IMR-90 (cell line): ENCODE measurements at places on chromosomes 13 and 19. TPM values are rescaled to one million over a fixed set of nuclear protein-coding genes. Genes with fewer than 3 reads are reported as not detected.

DNA sequence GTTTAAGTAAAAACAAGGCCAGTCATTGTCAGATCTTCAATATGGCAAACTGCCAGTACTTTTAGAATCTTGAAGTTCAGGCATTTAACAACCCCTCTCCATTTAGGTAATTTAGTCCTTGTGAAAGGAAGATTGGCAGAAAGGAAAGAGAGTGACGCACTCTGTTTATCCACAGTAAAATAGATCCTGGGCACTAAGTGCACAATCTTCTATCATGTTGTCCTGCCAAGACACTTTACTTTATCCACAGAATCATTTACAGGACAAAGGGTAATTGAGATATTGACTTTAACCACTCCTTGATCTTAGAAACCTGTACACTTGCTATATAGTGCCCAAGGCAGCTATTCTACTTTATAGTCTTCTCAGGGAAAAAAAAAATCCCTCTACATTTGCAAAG lies 786.4 kb upstream of the SLITRK1 start:
- DNase-seq: no peak

GRCh38 chr13:20127262-20127561 lies 33.6 kb downstream of the GJA3 start:
- DNase-seq: no peak

- DNase-seq: peak; percentile 36
These were observed 21.9 kb downstream of the GRIN2D start for GRCh38 chr19:48415395-48415794.

DNA sequence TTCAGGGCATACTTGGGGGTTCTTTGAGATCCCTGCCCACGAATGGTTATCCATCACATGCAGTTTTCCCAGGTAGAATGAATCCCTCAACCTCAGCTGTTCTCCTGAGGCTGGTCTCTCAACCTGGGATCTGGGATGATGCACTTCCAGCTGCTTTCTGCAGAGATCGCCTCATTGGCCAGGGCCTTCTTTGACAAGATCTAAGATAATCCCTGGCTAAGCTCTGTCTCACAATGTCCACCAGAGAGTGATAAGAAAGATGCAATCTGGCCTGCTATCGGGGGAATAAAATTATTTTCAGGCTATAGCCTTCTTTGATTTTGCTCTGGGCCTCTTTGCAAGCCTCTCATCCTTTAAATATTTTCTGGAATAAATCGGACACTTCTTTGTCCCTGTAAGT lies 1021.1 kb downstream of the EFNB2 start:
- no peak for DNase-seq

GRCh38 chr13:75839406-75839805 lies 203.3 kb downstream of the LMO7 start:
- no peak for DNase-seq

DNA sequence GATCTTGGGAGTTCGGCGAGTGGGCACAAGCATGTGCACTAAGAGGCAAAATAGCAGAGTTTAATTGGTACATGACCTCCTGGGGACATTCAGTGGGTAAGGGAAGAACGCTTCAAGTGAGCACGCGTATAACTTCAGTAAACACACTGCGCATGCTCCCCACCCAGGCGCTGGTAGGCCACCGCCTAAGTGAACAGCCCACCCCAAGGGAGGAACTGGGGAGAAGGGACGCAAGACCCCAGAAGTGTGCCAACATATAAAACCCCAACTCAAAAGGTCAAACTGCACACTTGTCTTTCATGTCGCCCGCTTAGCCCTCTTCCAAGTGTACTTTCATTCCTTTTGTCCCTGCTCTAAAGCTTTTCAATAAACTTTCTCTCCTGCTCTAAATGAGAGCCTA lies 10.5 kb upstream of the NTN5 start:
- peak; percentile 19 for DNase-seq

GRCh38 chr19:24048261-24048660 lies 38.7 kb upstream of the ZNF254 start:
- DNase-seq: no peak

- DNase-seq: no peak
These were observed 677 bp upstream of the LRCH1 start for GRCh38 chr13:46552303-46552682.

- no peak for DNase-seq
These were observed 32.6 kb downstream of the SHISA2 start for GRCh38 chr13:26019251-26019650.

DNA sequence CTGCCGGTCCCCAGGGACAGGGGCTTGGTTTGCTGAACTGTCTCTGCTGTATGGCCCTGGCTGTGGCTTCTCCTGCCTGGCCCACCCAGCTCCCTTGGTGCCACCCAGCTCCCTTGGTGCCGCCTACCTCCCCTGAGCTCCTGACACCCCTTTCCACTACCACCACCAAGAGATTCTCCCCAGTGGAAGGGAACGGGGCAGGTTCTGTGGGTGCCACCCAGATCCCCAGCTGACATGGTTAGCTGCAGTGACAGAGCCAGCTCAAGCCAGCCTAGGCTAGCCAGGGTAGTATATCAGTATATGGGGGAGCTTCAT lies 28.5 kb upstream of the POP4 start:
- DNase-seq: no peak

- DNase-seq: no peak
These were observed 3.8 kb upstream of the SLC7A9 start for GRCh38 chr19:32873247-32873959.

DNA sequence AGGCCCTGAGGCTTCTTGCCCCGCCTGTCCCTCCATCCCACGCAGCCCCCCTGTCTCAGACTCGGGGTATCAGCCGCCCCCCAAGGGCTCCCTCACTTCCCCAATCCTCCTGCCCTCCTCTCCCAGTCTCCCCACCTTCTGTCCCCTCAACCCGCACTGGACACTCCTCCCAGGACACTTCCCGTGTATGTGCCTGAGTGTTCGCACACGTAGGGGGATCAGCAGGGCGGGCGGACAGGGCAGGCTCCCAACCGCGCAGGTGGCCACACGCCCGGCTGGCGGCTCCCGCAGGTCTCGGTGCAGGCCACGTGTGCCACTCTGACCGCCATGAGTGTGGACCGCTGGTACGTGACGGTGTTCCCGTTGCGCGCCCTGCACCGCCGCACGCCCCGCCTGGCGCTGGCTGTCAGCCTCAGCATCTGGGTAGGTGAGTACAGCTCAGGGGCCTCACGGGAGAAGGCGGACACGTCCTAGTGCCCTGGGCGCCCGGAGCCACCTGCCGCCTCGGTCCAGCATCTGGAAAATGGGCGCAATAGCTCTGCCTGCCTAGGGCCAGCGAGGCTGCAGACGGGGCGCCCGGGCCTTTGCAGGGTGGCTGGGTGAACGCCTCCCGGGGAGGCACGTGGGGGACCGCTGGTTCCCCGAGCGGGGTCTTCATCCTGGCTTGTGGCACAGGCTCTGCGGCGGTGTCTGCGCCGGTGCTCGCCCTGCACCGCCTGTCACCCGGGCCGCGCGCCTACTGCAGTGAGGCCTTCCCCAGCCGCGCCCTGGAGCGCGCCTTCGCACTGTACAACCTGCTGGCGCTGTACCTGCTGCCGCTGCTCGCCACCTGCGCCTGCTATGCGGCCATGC lies 2.3 kb downstream of the KISS1R start:
- DNase-seq: no peak

DNA sequence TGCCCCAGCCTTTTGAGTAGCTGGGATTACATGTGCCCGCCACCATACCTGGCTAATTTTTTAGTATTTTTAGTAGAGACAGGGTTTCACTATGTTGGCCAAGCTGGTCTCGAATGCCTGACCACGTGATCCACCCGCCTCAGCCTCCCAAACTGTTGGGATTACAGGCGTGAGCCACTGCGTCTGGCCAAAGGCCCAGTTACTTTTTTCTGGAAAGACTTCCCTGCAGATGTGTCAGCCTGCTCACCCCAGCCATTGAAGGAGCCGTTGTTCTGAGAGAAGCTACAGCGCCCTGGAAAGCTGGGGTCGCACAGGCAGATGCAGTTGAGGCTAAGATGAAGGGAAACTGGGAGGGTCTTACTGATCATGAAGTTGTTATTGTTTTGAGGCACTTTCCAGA lies 7.9 kb upstream of the ZNF626 start:
- DNase-seq: no peak

GRCh38 chr13:40391788-40392187 lies 274.7 kb downstream of the FOXO1 start:
- DNase-seq: no peak

DNA sequence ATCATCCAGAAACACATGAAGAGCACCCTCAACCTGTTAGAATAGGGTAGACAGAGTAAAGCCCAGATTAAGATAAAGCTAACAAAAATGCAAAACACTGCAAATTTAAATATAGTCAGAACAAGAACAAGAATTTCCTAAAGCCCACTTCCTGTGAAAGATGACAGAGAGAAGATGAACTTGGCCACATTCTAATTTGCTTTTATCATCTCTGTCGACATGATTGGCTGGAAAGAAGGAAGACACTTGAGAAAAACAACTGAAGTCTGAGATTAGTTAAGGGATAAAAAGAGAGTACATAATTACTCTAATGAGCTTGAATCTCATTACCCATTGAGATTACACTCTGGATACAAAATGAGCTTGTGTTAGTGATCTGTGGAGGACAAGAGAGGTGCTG lies 537.6 kb downstream of the KLF5 start:
- DNase-seq: no peak

- no peak for DNase-seq
These were observed 40.6 kb upstream of the FAM216B start for GRCh38 chr13:42740753-42741152.

DNA sequence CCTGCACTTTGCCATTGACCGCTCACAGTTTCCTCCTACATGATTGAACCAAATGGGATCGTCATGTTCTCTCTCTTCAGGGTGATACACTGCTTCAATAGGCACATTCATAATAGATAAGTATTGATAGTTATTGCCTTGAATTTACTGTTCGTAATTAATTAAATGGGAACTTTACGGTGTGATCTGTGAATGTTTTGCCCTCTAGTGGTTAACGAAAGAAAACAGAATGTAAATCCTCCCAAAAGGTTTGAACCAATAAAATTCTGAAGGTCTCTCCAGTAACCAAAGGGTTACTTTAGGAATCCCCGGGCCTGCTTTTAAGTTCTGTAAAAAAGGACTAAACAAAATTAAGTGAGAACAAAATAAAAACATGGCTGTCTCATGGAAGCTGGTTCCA lies 389.3 kb downstream of the DACH1 start:
- no peak for DNase-seq

GRCh38 chr19:17683078-17683477 lies 5.1 kb downstream of the UNC13A start:
- DNase-seq: no peak

The CRX gene
- polyA plus RNA-seq: not detected in 2 replicates

The STARD13 gene
- polyA plus RNA-seq: 23.6 and 27.0 TPM in 2 replicates

The FCGBP gene
- 0.03 TPM in 2 replicates for polyA plus RNA-seq

The CARS2 gene
- 75.1 and 76.4 TPM in 2 replicates for polyA plus RNA-seq

The TUBA3C gene
- polyA plus RNA-seq: not detected in 2 replicates

The SHANK1 gene
- polyA plus RNA-seq: 6.7 and 7.6 TPM in 2 replicates

The SMIM44 gene
- polyA plus RNA-seq: not detected in 2 replicates

The ZNF541 gene
- polyA plus RNA-seq: not detected in 2 replicates

The LGALS14 gene
- polyA plus RNA-seq: not detected in 2 replicates

The ANKLE1 gene
- 0.87 and 1.0 TPM in 2 replicates for polyA plus RNA-seq

The BRME1 gene
- polyA plus RNA-seq: 0.38 and 0.56 TPM in 2 replicates

The DPP9 gene
- 33.0 and 37.3 TPM in 2 replicates for polyA plus RNA-seq

The NBEA gene
- 0.49 and 0.82 TPM in 2 replicates for polyA plus RNA-seq
